HFFc6 (cell line): ENCODE measurements at places on chromosomes 13 and 19.

DNA sequence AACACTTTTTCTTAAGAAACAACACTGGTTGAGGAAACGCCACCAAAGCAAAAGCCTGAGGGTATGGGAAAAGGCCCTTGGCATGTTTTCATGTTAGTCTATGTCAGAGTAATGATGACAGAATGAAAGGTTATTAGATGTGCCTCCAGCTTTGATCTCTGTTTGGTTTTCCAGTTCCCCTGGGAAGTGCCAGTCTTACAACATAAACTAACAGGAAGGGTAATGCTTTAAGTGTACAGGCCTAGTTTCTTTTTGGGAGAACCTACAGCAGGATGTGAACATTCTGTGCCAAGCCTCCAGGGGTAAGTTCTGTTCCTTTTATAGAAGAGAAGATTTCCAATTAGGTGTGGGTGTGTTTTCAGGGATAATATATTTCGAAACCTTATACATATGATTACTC lies 121.7 kb downstream of the FNDC3A start:
- peak; percentile 40 for DNase-seq

DNA sequence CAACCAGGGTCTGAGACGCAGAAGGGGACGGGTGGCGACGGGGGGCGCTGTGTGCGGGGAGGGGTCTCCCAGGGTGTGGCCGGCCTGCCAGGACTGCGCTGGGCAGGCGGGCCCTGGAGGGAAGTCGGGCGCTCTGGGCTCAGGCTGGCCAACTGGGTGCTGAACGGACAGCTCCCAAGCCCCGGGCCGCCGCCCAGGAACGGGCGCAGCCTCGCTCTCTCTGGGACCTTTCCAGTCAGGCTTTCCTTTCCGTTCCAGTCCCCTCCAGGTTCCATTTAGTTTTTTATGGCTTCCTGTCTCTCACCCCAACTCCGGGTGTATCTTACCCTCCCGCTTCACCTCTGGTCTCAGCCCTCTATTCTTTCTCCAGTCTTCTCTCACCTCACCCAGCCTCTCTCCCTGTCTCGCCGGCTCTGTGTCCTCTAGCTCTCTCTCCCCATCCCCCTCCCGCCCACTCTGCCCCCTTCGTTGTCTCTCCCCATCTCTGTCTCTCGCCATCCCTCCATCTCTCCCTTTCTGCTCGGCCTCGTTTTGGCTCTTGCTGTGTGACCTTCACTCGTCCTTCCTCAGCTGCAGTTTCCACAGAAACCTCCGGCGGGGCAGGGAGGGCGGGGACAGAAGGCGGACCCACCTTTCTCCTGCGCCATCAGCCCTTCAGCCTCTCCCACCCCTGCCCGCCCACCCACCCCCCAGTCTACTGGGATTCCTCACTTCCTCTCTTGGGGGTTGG lies 3.3 kb upstream of the ATP1A3 start:
- DNase-seq: peak; percentile 10

DNA sequence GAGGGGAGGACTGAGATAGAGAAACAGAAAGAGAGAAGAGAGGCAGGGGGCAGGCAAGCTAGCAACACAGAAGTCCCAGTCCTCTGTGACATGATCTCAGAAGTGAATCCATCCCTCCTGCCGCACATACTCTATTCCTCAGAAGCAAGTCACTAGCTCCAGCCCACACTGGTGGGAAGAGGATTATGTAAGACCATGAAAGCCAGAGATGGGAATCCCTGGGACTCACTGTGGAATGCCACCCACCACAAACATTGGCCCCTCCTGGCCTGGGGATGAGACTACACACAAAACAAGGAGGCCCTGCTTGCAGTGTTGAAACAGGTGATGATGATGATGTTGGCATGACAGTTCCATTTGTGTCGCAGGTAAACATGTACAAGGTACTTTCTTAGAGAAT lies 419.9 kb downstream of the IRS2 start:
- no peak for DNase-seq

GRCh38 chr13:84315527-84315926 lies 433.3 kb upstream of the SLITRK1 start:
- DNase-seq: no peak

GRCh38 chr19:737591-738093 lies 13.3 kb upstream of the MISP start:
- DNase-seq: no peak

- DNase-seq: peak; percentile 28
Observed at GRCh38 chr19:3161453-3161852, 17.1 kb upstream of the S1PR4 start.

GRCh38 chr13:68727798-68728197 lies 1379.8 kb upstream of the ATXN8OS start:
- DNase-seq: no peak

DNA sequence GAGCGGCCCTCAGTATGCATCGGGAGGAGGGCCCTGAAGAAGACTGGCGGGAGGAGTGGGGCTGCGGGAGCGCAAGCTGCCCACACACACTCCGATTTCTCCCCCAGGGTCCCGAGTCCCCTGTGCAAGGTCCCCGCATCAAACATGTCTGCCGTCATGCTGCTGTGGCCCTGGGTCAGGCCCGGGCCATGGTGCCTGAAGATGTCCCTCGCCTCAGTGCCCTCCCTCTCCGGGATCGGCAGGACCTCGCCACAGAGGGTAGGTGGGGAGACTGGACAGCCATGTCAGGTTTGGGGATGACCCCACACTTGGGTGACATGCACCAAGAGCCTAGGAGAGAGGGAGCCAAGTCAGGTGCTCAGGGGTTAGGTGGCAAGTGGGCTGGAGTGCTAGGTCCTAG lies 4.7 kb downstream of the KMT2B start:
- no peak for DNase-seq

GRCh38 chr13:38752686-38753085 lies 65.8 kb downstream of the FREM2 start:
- no peak for DNase-seq

DNA sequence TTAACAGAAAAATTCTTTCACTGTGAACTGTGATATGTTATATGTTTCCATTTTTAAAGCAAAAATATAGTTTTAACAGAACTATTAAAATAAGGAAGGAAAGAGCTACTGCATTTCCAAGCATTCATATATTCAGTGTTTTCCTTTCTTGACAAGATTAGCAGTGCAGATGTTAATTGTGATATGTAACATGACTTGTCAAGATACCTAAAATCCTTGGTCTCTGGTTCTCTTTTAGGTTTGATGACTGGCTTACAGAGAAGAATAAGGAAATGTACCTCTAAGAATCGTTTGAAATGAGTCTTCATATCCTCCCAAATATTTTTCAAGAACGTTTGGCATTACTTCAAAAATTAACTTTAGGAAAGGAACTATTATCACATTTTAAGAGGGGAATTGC lies 907.2 kb downstream of the PCDH9 start:
- no peak for DNase-seq

- peak; percentile 77 for DNase-seq
Observed at GRCh38 chr19:11092181-11092538, 2.9 kb downstream of the LDLR start.

DNA sequence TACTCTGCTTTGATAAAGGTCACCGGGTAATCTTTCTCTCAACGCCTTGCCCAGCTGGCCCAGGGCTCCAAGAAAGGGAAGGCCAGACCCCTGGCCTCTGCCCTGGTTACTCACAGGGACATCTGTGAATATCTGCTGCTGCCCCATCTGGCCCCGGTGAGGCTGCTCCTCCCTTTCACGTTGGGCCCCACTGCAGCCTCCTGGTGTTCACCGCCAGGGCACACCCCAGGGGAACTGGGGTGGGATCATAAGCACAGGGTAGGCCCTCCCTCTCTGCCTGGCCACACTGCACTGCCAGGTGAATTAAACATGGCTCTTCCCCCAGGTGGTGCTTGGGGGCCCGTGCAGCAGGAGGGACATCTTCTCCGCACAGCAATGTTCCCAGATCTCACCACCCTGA lies 12.7 kb downstream of the LAIR1 start:
- DNase-seq: no peak

GRCh38 chr13:23634897-23635296 lies 64.7 kb downstream of the TNFRSF19 start:
- DNase-seq: no peak

- DNase-seq: no peak
Observed at GRCh38 chr19:40421993-40422747, 3.6 kb downstream of the SERTAD1 start.

- DNase-seq: no peak
Observed at GRCh38 chr13:95882121-95882520, 171.1 kb downstream of the UGGT2 start.

- no peak for DNase-seq
Observed at GRCh38 chr13:110373617-110374016, 66.5 kb downstream of the COL4A2 start.

- no peak for DNase-seq
Observed at GRCh38 chr13:63944911-63945310, 2529.3 kb upstream of the PCDH20 start.
